HS-5 (cell line): ENCODE measurements at places on chromosomes 13 and 19.

DNA sequence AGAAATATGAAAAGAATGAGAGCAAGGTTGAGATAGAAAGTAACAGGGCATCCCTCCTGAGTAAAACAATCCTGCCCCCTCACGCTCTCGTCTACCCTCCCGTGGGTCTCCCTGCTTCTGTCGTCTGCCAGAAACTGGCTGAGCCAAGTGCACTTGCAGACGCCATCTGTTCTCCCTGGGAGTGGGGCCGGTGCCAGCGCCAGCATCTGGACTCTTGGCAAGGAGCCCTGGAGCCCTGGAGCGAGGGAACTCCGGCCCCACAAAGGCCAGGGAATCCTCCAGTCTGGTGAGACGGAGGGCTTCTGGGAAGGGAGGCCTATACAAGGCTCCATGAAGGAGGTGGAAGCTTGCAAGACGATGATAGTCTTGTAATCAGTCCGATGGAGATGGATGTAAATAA is 2.3 kb upstream of the TMEM91 start:
- DNase-seq: no peak

DNA sequence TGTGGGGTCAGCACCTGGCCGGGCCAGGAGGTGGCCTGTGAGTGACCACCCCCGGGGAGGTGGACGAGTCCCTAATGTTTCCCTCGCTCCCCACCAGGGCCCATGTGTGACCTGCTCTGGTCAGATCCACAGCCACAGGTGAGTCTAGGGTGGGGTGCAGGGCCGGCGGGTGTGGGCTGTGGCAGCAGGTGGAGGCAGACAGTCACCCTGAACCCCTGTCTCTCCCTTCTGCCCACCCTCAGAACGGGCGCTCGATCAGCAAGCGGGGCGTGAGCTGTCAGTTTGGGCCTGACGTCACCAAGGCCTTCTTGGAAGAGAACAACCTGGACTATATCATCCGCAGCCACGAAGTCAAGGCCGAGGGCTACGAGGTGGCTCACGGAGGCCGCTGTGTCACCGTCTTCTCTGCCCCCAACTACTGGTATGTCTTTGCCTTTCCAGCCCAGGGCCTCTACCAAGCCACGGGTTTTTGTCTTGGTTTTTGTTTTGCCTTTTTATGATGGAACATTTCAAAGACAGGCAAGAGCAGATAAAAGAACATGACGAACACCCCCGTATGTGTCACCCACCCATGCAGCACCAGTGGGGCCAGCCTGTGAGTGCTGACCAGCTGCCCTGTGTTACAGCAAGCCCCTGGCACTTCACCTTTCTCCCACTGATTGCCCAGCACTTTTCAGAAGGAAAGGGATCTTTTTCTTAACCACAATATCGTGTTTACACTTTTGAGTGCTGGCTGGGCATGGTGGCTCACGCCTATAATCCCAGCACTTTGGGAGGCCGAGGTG is 24.9 kb downstream of the CCDC8 start:
- DNase-seq: no peak

DNA sequence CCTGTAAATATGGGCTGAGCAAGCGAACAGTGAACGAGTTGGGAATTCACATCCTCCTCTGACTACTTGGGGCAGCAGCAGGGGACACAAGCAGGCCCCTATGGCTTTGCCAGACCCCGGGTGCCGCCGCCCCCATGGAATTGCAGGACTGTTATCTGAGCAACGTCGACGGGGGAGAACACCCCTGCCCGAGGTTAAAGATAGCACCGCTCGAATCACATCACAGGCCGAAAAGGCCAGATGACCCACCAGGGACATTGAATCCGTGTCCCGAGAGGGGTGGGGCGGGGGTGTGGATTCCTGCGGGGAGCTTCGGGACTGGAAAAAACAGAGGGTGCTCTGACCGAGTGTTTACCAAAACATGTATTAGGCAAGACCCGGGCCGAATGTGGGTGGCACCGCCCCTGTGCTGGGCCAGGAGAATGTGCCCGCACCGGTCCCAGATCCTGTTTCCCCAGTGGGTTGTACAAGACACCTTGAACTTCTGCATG is 9.1 kb downstream of the FEM1A start:
- no peak for DNase-seq

DNA sequence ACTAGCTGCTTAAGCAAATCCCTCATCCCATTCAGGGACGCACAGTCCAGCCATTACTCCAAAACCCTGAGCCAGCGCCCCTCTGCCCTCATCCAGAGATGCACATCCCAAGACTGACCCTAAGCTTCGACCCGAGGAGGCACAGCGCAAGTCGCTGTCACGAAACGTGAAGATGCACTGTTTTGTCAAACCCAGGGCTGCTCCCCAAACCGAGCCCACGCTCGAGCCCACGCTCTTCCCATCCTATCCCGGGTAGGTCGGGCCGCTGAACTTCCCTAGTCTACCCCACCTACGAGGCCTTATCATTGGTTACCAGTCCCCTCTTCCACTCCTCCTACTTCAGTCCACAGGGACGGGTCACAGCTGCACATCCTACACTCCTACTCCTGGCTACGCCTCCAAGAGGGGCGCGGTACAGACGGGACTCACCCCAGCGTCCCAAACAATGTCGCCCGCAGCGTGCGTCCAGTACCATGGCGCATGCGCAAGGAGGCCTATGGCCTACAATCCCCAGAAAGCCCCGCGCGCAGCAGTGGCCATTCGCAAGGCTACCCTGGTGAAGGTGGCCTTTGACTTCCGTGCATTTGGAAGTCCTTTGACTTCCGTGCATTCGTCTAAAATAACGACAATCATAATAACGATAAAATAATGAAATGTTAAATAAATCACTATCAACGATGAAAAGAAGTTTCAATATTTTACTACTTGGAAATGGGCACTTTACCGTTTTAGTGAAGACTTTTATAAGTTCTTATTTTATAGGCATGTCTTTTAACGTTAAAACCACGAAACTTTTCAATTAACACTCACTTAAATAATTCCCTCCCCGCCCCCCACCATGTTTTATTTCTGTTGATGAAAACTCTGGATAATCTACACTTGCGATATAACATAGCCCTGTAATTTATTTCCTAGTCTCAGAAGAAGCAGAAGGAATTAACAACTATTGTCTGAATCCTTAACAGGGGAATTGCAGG is at the start of gene ZNF285:
Gene ZNF285, minus strand, starts transcription at position 470 of the 977 bp plus-strand sequence. CDS start 4,395 bp downstream, outside the sequence.
- DNase-seq: peak; percentile 86

- no peak for DNase-seq
These were observed 99.2 kb downstream of the ABCC4 start for GRCh38 chr13:95201814-95202651.

DNA sequence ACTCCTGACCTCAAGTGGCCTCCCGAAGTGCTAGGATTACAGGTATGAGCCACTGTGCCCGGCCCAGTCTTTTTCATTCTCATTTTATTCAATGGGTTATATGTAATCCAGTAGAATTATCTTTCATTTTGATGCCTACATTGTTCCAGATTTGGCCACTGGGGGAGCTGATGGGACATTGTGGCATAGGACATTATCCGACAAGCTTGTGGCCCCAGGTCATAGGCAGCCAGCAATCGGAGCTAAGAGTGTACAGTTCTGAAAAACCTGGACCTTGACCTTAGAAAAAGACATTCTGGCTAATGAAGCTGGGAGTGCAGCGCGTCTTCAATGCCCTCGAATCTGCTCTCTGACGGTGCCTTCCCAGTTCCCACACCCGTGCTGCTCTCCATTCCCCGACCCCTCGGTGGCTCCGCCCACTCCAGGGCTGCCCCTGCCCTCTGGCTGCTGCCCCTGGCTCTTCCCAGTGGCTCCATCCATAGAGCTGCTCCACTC is 108.7 kb downstream of the TEX29 start:
- no peak for DNase-seq

DNA sequence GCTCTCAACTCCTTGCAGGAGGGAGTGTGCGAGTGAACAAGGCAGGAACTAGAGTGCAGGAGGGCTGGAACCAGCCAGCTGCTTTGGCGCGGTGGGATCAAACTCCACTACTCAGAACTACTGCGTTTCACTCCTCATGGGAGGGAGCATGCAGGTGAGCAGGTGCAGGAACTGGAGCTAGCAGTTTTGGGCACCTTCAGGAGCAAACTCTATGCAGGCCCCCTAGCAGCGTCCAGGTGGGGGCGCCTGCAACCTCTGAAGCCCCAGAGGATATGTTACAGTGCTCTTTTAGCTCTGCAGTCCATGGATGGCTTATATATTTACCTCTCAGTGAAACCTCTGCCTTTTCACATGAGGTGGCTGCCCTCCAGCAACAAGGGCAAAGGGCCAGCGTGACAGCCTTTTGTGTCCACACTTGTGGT is 1303.4 kb downstream of the PCDH9 start:
- DNase-seq: no peak

GRCh38 chr13:74555651-74556420 is 421.6 kb upstream of the KLF12 start:
- no peak for DNase-seq

DNA sequence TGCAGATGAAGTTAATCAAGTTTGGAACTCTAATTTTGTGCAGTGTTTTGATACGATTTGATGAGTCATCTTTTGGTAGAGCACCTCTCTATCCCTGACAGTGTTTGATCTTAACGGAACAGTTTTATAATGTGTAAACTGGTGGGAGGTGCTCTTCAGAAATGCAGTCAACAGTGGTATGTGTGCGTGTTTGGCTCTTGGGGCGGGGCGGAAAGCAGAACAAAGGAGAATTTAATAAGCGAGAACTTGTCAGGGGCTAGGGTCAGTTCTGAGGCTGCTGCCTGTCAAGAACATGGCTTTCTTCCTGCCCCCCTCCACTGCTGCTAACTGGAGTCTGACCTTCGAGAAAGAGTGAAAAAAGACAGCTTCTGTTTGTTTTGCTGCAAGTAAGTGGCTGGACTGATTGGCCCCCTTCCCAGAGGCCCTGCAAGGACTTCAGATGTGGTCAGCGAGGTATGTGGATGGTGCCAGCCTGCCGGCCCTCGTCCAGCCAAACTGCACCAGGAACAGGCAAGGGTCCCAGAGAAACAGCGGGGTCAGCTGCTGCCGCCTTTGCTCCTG is 40.8 kb downstream of the BBC3 start:
- DNase-seq: no peak

DNA sequence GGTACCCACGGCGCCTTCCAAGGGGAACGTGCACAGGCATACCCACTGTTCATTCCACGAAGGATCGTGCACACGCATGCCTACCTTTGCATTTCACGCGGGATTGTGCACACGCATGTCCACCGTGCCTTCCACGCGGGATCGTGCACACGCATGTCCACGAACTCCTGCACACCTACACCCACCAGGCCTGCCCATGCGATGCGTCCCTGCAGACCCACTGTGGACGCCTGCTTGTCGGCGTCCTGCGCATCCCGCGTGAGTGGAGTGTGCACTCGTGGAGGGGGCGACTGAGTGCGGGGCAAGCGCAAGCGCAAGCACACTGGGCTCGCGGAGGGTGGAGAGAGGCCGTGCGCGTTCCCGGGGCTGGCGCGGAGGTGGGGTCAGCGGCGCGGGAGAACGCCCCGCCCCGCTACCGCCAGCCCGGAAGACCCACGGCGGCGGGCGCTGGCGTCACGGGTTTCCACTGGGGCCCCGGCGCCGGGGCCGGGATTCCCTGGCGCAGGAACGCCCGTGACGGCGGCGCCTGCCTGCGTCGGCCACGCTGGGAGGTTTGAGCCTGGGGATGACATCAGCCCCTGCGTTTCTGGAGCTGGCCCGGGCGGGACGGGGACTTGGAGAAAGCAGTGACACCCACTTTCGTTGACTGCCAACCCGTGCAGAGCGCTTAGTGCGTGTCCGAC is 18.7 kb downstream of the GADD45B start:
- no peak for DNase-seq

DNA sequence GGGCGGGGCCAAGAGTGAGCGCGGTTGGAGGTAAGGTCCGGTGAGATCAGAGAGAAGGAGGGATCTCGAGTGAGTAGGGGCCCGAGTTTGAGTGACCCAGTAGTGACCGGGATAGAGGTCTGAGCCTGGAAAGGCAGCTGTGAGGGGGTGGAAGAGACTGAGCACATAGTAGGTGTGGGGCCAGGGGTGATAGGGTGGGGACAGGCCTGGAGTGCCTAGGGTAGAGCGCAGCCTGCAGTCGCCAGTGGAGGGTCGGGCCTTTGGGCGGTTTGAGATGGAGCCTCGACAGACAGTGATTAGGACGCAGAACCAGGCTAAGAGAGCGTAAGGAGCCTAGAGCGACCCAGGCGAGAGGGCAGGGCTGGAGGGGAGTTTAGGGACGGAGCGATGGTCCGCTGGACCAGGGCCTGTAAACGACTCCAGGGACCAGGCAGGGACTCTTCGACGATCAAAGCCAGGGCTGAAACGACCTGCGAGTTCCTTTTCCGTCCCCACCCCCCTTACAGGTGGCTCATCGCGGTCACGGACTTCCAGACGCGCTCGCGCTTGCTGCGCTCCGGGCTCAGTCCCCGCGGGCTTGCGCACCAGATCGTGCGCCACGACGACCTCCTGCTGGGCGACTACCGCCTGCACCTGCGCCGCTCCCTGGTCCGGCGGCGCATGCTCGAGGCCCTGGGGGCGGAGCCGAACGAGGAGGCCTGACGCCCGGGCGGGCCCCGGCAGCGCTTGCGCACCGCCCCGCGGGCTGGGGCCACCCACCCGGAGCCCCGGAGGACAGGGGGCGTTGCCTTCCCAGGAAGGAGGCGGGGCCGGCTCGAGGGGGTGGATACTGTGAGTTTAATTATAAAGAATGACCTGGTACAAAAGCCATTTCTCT is 9.4 kb downstream of the C19orf81 start:
- peak; percentile 61 for DNase-seq

DNA sequence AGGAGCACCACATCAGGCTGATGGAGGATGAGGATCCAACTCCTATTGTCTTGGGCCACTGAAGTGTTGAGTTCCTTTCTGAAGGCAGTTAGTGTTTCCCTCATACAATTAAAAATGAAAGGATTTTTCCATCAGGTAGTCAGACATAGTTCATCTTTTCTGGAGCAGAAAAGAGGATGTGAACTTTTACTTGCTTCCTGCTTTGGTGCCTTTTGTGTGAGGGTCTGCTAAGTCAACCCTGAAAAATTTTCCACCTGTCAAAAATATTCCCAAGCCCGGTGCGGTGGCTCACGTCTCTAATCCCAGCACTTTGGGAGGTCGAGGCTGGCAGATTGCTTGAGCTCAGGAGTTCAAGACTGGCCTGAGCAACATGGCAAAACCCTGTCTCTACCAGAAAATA is 43.9 kb downstream of the RGCC start:
- DNase-seq: no peak

- DNase-seq: no peak
These were observed 277.3 kb downstream of the FOXO1 start for GRCh38 chr13:40389081-40389641.

DNA sequence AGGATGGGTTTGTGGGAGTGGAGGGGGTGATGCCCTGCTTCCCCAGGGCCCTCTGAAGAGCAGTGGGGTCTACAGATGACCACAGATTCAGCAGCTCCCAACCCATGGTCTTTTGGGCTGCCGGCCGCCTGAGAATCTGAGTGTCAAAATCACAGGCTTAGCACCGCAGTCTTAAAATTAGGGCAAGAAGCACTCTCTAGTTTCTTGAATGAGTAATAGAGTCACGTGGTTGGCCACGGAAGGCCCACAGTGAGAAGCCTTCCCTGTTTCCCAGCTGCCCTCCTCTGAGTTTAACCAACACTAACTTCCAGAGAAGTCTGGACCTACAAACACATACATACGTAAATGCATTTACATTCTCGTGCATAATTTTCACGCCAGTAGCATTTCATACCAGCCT is 5.2 kb downstream of the PRMT1 start:
- no peak for DNase-seq

GRCh38 chr13:22120646-22121045 is 449.8 kb downstream of the FGF9 start:
- DNase-seq: no peak
